Activated T-cell treated with anti-CD3 and anti-CD28 coated beads, Interleukin-2, amount 50 U/mL, for 48 hours (primary cell): ENCODE measurements at places on chromosomes 4 and X.

GRCh38 chr4:159410076-159410777 lies 307.3 kb downstream of the RAPGEF2 start:
- no peak for DNase-seq

DNA sequence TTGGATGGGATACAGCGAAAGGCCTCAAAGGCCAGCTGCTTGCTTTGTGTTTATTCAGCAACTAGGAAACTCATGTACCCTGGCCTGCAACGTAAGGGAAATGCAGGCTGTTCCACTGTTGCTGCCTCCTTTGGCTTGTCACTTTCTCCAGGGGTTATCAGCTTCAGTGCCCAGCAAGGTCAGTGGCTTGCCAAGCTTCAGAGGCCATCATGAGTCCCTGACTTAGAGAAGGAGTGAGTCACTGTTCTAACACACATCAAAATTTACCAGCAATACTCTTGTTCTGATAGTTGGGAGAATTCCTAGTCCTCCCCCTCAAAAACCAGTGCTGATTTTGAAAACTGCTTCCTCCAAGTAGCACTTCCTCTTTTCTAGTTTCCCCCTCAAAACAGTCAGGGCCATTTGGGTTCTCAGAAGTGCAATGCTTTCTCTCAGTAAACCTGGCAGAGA lies 250.8 kb downstream of the ARHGAP24 start:
- no peak for DNase-seq

- no peak for DNase-seq
Observed at GRCh38 chr4:98113012-98113411, 30.3 kb downstream of the STPG2 start.

DNA sequence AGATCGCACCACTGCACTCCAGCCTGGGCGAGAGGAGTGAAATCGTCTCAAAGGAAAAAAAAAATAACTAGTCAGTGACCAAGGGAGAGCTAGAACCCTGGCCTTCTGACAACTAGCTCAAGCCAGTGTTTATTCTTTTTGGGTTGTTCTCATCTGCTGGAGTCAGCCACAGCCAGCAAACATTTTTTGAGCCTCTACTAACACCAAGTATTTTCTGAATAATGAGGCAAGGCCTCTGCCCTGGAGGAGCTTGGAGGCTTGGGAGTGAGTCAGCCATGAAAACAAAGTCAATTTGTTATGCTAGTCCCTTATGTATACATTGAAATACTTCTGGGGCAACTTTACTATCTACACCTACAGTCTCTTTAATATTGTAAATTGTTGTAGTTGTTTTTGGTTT lies 46.5 kb downstream of the TMA16 start:
- DNase-seq = no peak

DNA sequence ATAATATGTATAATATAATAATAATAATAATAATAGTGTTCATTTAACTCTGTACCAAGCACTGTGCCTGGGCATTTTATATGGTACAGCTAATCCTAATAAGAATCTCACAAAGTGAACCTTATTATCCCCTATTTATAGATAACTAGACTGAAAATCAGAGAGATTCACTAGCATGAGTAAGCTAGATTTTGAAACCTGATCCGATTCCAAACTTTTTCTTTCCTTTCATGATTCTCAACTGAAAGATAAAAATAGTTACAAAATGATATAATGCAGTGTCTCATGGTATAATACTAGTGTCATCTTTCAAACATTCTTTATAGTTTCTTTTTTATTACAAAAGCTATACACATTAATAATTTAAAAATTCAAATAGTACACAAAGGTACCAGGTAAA lies 55.9 kb upstream of the RNF128 start:
- DNase-seq = no peak
